ENCODE measurements at places on chromosomes 2 and 18.

DNA sequence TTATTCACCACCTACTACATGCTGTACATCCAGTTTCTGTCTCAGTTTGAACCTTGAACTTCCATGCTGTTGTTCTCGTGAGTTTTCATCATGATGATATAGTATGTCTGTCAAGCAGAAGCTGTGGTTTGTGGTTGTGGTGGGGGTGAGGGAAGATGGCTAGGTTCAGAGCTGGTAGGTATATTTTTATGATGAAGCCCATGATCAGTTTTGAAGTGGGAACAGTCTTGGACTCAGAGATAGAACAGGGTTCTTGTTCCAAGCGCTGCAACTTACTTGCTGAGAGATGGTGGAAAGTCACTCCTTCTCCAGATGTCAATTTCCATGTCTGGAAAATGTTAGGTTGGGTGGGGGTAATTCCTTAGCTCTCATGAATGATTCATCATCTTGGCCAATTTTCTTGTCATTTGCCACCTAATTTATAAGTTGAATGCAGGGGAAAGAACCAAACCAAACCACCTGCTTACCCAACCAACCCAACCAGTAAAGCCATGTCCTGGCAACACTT, 21.6 kb downstream of the PMAIP1 start:
- no peak for DNase-seq

- DNase-seq, result no peak
Measured at GRCh38 chr2:37418956-37419355, 74.5 kb downstream of the QPCT start.

- no peak for DNase-seq
Measured at GRCh38 chr2:42438685-42439084, 55.1 kb downstream of the KCNG3 start.

DNA sequence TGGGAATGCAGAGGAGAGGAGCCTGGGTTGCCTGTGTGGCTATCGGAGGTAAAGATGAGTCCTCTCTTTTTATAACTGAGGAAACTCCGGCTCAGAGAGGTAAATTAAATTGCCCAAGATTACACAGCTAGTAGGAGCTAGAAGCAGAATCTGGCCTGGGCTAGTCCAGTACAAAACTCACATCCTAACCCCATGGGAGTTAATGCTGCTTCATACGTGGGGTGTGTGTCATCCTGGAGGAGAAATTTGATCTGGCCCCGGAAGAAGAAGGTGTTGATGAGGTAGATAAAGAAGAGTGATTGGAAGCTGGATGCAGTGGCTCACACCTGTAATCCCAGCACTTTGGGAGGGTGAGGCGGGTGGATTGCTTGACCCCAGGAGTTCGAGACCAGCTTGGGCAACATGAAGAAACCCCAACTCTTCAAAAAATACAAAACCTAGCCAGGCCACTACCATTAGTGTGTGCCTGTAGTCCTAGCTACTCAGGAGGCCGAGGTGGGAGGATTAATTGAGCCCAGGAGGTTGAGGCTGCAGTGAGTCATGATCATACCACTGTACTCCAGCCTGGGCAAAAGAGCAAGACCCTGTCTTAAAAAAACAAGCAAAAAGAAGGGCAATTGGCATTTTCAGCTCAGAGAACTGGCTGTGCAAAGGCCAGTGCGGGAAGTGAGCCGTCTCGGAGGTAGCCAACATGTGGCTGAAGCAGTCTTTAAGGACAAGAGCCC, 33.7 kb downstream of the CTIF start:
- DNase-seq, result no peak

- no peak for DNase-seq
Measured at GRCh38 chr2:72395096-72395495, 247.4 kb upstream of the CYP26B1 start.

DNA sequence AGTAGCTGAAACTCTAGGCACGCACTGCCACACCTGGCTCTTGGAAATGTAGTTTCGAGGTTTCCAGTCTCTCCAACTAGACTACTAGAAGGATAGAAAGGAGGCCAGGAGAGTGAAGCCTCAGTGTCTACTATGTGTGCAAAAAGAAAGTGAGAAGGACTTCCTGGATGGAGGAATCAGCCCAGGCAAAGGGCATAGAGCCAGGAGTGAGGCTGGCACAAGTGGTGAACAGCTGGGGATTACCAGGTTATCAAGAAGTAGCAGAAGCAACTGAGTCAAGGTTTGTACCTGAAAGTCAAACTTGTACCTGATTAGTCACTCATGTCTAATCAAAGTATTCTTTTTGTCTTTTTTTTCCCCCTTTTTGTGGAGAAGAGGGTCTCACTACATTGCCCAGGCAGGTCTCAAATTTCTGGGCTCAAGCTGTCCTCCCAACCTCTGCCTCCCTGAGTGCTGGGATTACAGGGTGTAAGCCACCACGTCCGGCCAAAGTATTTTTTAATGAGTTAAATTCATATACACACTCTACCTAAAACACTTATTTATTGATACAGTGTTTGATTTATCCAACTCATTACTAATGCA, 8.7 kb upstream of the FZD5 start:
- DNase-seq, result no peak

DNA sequence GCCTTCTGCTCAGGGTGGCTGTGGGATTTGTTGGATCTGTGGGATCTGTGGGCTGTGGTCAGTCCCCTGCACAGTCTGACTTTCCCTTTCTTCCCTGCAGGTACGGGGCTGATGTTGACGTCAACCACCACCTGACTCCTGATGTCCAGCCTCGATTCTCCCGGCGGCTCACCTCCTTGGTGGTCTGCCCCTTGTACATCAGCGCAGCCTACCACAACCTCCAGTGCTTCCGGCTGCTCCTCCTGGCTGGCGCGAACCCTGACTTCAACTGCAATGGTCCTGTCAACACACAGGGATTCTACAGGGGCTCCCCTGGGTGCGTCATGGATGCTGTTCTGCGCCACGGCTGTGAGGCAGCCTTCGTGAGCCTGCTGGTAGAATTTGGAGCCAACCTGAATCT, 17.5 kb downstream of the ASB1 start:
- DNase-seq, result no peak

GRCh38 chr2:224885836-224886547, 156.3 kb downstream of the DOCK10 start:
- no peak for DNase-seq

DNA sequence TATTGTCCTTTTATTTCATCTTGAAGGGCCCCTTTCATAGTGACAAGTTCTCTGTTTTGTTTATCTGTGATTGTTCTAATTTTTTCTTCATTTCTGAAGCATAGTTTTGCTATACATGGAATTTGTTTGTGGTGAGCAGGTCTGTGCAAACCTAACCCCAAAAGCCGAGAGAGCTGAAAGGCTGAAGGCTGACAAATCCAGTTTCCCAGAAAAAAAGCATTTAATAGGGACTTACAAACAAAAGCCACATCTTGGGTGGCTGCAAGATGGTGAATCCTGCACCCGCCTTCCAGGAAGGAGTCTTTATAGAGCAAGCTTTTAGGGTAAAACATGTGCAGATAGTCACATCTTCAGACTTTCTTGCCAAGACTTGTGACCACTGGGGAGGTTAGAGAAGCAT, 473.4 kb upstream of the TRIB2 start:
- no peak for DNase-seq

GRCh38 chr2:102597788-102598187, 21.6 kb upstream of the SLC9A2 start:
- no peak for DNase-seq

- DNase-seq, result no peak
Measured at GRCh38 chr2:137168552-137168951, 403.2 kb downstream of the THSD7B start.

DNA sequence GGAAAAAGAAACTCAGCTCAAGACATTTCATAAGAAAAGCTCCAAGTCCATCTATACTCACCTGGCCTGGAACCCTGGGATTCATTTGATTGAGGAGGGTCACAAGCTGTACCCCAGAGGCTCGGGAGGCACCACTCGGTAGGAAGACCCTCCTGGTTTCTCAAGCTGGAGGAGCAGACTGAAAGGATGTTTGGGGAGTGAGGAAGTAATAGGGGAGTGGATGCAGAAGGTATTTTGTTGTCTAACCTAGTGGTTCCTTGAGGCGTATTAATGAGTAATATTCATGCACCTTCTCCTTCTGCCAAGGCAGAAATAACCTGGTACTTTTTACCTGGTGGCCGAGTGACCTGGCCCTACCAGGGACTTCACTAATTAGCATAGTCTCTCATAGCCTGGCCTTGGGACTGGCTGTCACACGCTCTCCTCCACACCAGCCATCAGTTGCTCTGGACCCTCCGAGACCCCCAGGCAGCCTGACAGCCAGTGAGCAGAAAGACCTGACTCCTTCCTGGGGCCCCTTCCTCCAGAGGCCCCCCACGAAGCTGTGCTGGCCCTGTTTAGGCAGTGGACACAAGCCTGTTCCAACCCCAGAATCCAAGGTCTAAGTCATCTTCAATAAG, 161.4 kb downstream of the BCL2 start:
- DNase-seq, result no peak

DNA sequence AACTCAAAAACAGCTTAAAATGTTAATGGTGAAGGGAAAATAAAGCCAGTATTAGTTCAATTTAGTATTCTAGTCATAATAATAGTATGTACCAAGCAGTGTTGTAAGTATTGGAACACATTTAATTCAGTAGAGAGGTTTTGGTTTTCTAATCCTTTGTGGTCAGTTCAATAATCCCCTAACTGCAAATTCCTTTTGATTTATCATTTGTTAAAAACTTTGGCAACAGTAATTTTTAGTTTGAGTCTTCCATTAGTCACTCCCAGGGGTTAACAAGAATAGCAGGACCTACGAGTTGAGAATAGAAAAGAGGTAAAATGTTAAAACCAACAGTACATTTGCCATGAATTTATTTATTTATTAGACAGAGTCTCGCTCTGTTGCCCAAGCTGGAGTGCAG, 10.7 kb downstream of the MRPL44 start:
- no peak for DNase-seq

GRCh38 chr2:222293660-222294630, 4.9 kb downstream of the PAX3 start:
- no peak for DNase-seq

GRCh38 chr2:38386377-38386776, 9.3 kb upstream of the ATL2 start:
- DNase-seq, result no peak

DNA sequence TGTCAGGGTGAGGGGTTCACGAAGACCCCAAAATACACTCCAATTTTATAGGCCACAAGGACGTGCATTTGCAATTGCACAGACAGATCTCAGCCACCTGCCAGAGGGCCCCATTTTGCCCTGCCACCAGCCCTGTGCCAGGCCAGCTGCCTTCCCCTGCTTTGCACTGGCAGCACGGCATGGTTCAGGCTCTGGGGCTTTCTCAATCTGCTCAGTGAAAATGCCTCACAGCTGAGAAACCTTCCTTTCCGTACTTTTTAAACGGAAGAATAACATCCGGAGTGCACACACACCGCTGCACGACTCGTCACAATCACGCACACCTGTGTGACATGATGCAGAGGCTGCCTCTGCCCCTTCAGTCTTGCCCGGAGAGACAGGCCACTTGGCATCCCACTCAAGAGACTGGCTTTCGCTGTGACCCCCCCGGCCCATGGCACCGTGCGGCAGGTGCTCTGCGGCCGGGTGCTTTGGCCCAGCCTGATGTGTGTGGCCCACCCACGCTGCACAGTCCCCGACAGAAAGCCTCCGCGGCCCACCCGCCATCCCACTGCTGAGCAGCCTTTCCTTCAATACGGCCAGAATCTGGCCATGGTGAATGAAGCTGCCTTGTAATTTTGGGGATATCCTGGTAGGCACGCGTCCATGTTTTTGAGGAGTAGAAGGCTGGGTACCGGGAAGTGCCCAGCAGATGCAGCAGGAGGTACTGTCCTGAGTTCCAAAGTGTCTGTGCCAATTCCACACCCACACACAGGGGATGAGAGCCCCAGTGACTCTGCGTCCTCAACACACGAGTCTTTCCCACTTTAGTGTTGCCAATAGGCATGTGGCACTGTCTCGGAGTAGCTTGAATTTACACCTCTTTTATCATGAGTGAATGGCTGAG, 88.8 kb downstream of the USP40 start:
- no peak for DNase-seq

DNA sequence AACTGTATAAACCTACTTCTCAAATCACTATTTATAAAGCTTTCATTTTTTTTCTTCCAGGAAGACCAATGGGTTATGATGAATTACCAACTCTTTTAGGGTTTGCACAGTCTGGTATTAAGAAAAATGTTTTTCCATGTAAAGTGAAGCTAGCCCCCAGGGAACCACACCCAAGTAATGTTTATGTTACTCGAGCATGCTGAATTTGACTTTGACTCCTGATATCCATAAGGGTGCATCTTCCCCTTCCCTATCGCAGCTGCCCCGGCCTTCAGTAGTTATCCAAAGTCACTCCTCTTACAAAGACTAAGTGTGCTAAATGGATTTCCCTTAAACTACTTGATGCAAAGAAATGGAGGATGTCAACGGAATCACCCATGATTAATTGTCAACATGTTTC, 21.7 kb downstream of the KCTD18 start:
- DNase-seq, result no peak

GRCh38 chr2:135494503-135494902, 36.5 kb downstream of the ZRANB3 start:
- no peak for DNase-seq
